ENCODE measurements at places on chromosomes 1 and 21. TPM values are rescaled to one million over a fixed set of nuclear protein-coding genes. Genes with fewer than 3 reads are reported as not detected.

- 0 out of 2 replicates have a peak overlapping the region, but pooled peaks have one; percentile 72 for H3K27ac ChIP-seq
- DNase-seq = no peak
- peaks cover 4% of the 10 kb centered on the region for H3K27me3 ChIP-seq
- H3K4me1 ChIP-seq = peaks cover 27% of the 10 kb centered on the region
- H3K36me3 ChIP-seq = peaks cover 34% of the 10 kb centered on the region
These were observed 1.7 kb downstream of the KRTAP10-8 start for GRCh38 chr21:44613386-44614155.

GRCh38 chr1:99177465-99177864 is 86.8 kb upstream of the PLPPR4 start:
- no peak overlapping the region for H3K4me3 ChIP-seq
- H3K27me3 ChIP-seq = no peaks in the 10 kb centered on the region
- H3K4me1 ChIP-seq = peaks cover 2% of the 10 kb centered on the region
- DNase-seq = no peak
- H3K36me3 ChIP-seq = no peaks in the 10 kb centered on the region

DNA sequence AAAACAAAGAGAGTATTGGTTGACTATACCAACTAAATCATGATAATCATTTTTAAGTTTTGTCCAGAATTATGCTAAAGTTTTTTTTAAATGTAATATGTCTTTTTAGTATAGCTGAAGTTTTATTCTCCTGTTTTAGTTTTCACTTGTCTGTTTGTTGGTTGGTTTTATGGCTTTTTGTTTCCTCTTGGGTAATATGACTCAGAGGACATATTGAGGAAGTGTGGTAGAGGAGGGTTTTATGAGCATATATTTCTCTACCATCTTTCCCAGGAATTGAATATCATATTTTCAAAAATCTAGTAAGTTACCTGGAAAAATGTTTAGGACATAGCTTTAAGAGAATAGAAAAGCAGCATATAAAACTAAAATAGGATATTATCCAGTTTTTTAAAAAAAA is 68.6 kb upstream of the MCOLN3 start:
- no peak for DNase-seq
- H3K4me3 ChIP-seq = no peak overlapping the region
- no peak overlapping the region for H3K27ac ChIP-seq
- H3K4me1 ChIP-seq = peaks cover 12% of the 10 kb centered on the region

TDRD10 gene
- 0.09 TPM for total RNA-seq

GRCh38 chr1:207054491-207054890 is 1.4 kb downstream of the PFKFB2 start:
- H3K4me1 ChIP-seq = peaks cover 37% of the 10 kb centered on the region
- peak overlapping the region; percentile 95 for H3K4me3 ChIP-seq
- H3K27ac ChIP-seq = no peak overlapping the region
- DNase-seq = no peak
- no peaks in the 10 kb centered on the region for H3K27me3 ChIP-seq
- H3K36me3 ChIP-seq = peaks cover 3% of the 10 kb centered on the region

DNA sequence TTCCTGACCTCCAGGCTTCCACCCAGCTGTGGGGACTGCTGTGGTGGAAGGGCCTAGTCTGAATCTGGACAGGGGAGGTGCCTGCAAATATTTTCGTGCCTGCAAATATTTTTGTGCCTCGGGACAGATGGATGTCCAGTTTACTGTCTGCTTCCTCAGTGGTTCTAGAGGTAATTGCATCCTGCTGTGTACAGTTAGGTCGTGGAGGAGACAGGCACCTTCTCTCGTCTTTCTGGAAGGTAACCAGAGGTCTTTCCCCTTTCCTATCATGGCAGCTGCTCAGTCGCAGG is 53.8 kb upstream of the TINAGL1 start:
- DNase-seq = no peak
- no peaks in the 10 kb centered on the region for H3K4me1 ChIP-seq
- no peaks in the 10 kb centered on the region for H3K27me3 ChIP-seq

DNA sequence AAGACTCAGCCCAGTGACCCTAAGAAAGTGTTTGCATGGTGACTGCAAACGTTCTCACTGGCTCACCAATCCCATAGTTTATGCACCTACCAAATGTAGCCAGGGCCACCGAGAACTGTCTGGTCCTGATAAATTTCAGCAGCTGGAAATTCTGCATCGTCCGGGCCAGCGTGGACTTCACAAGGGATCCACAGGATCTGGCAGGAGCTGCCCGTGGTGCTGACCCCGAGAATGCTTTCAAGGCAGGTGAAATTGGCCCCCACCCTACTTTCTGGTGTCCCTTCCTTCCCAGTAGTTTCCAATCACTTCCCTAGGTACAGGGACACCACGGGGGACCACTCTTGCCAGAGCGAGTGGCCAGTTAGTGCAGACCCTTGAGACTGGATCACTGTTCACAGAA is 26.2 kb downstream of the UBASH3A start:
- H3K36me3 ChIP-seq = peaks cover 3% of the 10 kb centered on the region
- H3K27ac ChIP-seq = no peak overlapping the region
- H3K4me3 ChIP-seq = no peak overlapping the region

DNA sequence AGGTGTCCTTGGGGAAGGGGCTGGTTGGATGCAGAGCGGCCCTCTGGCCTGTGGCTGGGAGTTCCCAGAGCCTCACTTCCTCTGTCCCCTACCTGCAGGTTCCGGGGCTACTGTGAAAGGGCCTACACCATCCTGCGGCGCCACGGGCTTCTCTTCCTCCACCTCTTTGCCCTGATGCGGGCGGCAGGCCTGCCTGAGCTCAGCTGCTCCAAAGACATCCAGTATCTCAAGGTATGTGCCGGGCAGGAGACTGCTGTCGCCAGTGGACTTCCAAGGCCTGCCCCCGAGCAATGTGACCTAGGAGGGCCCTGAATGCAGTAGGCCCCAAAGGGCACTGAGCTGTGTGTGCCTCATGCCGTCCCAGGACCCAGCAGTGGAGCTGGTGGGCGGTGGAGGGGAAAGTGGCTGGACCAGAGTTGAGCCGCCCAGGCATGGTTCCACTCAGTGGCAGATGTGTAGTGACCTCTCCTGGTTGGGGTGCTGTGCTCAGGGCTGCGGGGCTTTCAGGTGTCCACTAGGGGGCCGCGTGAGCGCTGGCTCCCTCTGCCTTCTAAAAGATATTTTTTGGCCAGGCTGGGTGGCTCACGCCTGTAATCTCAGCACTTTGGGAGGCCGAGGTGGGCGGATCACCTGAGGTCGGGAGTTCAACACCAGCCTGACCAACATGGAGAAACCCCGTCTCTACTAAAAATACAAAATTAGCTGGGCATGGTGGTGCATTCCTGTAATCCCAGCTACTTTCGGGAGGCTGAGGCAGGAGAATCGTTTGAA is 73.4 kb downstream of the PIK3CD start:
- H3K27me3 ChIP-seq = no peaks in the 10 kb centered on the region
- peaks cover 8% of the 10 kb centered on the region for H3K4me1 ChIP-seq
- H3K27ac ChIP-seq = peak overlapping the region; percentile 32
- peak; percentile 80 for DNase-seq
- H3K4me3 ChIP-seq = no peak overlapping the region

- no peaks in the 10 kb centered on the region for H3K4me1 ChIP-seq
- no peak for DNase-seq
- H3K27ac ChIP-seq = no peak overlapping the region
- H3K27me3 ChIP-seq = no peaks in the 10 kb centered on the region
These were observed 23.1 kb upstream of the MCOLN2 start for GRCh38 chr1:85019994-85020393.

Measured in WTC11 (cell line).